NCI-H460 (cell line): ENCODE measurements at places on chromosomes 3 and 15.

- no peak for DNase-seq
Observed at GRCh38 chr15:50126072-50126471, 7.0 kb upstream of the ATP8B4 start.

GRCh38 chr15:29411299-29411698 lies 141.7 kb upstream of the NSMCE3 start:
- DNase-seq, result no peak

- no peak for DNase-seq
Observed at GRCh38 chr3:62830727-62831322, 44.4 kb downstream of the CADPS start.

GRCh38 chr3:15092686-15093085 lies 6.3 kb downstream of the RBSN start:
- DNase-seq, result no peak

DNA sequence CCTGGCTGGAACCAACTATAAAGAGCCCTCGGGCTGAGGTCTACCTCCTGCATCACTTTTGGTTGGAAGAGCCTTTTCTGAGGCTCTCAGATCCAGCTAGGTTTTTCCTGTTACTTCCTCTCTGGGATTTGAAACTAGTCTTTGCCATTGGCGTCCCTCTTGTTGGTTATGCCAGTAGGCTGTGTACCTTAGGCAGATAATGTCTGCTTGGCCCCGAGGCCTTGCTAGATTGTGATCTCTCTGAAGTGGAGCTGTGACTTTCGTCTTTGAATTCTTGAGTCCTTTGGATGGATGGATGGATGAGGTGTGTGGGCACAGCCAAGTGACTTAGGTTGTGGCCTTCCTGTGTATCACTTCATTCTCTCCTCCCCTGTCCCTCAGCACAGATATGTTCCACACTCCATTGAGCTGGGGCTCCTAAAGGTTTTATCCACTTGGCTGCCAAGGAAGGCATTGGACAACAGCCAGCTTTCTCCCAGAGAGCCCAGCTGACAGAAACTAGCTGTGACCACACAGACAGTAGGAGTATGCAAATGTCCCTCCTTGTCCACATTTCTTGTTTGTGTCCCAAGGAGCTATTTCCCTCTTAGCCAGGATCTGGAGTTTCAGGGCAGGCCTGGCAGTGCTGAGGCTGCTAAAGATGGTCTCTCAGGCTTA lies 7.9 kb upstream of the DNAJC17 start:
- DNase-seq, result no peak

DNA sequence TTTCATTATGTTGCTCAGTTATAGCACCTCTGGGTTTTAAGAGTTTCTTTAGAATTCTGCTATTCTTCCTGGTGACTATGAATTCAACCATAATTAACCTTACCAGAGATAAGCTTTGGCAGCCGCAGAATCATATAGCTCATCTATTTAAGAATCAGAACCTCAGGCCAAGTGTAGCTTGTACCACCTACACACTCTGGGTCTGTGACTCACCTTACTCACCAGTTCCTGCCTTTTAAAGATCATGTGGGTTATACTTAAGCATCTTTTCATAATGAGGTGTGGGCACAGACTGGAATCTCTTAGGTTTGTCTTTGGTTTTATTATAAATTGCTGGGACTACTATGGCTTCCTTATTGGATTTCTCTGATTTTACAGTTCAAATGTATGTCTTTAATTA lies 21.9 kb downstream of the CDV3 start:
- no peak for DNase-seq

DNA sequence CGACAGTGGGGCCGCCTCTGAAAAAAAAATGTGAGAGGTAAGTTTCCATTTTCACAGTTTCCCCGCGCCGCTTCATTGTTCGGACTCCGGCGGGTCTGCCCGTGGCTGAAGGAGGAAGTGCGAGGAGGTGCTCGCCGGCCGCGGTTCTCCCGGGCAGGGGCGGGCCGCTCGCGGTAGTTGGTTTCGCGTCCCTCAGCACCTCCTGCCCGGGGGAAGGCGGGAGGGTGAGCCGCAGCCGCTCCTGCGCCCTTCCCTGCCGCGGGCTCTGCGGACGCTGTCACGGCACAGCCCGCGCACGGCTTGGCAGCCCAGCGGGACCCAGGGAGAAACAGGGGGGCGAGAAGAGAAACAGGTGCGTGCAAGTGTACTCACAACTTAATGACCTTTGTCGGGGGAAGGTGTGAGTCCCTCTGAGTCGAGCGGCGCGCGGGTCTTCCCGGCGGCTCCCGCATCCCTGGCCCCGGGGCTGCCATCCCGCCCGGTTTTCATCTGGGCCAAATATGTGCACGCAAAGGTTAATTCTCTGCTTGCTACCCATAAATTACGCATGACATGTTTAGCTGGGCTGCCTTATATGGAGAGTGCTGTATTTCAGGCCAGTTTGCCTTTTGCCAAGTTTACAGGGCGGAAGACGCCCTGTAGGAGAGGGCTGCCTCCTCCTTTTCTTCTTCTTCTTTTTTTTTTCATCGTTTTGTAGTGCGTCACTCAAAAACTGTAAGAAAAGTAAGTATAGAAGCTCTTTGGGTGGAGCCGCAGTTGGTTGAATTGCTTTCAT lies 514 bp downstream of the MBNL1 start:
- DNase-seq, result peak; percentile 29

- DNase-seq, result no peak
Observed at GRCh38 chr15:35067496-35068347, 17.4 kb downstream of the NANOGP8 start.

GRCh38 chr3:177378168-177378567 lies 180.9 kb upstream of the TBL1XR1 start:
- DNase-seq, result no peak

DNA sequence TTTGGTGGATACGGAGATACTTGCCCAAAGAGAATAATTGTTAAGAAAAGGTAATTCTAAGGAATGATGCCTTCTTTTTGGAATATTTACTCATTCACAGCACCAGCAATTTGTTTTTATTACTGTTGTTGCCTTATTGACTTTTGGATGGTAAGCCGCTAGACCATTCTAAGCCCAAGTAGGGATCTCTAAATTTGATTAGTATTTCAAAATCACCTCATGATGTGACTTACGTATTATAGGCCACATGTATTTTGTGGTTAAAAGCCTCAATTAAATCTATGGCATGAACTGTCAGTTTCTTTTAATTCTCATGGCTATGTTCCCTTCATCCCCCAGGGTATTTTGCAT lies 94.1 kb downstream of the PLCL2 start:
- DNase-seq, result no peak
